ENCODE measurements at places on chromosomes 12 and 14. TPM values are rescaled to one million over a fixed set of nuclear protein-coding genes. Genes with fewer than 3 reads are reported as not detected.

DNA sequence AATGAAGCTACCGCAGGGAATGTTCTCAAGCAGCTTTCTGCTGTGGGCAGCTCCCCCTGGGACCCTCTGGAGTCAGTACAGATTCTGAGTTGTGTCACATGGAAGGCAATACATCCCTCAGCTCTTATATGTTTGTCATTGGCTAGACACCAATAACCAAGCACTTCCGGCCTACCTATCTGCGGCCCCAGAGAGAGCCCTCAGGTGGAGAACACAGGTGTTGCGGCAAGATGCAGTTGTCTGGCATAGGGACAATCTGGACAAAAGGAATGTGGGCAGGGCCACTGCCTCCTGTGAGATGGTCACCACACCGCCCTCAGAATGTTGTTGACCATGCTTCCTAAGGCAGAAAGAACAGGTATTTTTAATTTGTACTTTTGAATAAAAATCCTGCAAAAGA is 118.7 kb downstream of the BRMS1L start:
- no peak overlapping the region for H3K27ac ChIP-seq
- DNase-seq, result no peak
- no peak overlapping the region for H3K4me3 ChIP-seq
- no peaks in the 10 kb centered on the region for H3K36me3 ChIP-seq
- H3K27me3 ChIP-seq, result no peaks in the 10 kb centered on the region

- no peaks in the 10 kb centered on the region for H3K4me1 ChIP-seq
- no peak overlapping the region for H3K27ac ChIP-seq
- no peak overlapping the region for H3K4me3 ChIP-seq
- H3K27me3 ChIP-seq, result no peaks in the 10 kb centered on the region
- no peaks in the 10 kb centered on the region for H3K36me3 ChIP-seq
- DNase-seq, result no peak
Measured at GRCh38 chr12:104510873-104511440, 54.2 kb downstream of the CHST11 start.

SLCO1A2 gene
- not detected for total RNA-seq

DNA sequence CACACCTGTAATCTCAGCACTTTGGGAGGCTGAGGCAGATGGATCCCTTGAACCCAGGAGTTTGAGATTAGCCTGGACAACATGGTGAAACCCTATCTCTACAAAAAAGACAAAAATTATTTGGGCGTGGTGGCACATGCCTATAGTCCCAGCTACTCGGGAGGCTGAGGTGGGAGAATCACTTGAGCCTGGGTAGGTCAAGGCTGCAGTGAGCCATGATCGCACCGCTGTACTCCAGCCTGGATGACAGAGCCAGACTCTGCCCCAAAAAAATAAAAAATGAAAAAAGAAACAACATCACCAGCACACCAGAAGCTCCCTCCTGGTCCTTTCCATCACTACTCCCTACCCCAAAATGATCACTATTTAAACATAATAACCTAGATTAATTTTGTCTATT is 2.6 kb downstream of the VEZT start:
- H3K27me3 ChIP-seq, result no peaks in the 10 kb centered on the region
- H3K27ac ChIP-seq, result peak overlapping the region; percentile 97
- peaks cover 9% of the 10 kb centered on the region for H3K36me3 ChIP-seq
- peaks cover 61% of the 10 kb centered on the region for H3K4me1 ChIP-seq
- DNase-seq, result no peak

- no peaks in the 10 kb centered on the region for H3K36me3 ChIP-seq
- H3K27me3 ChIP-seq, result peaks cover 21% of the 10 kb centered on the region
- DNase-seq, result no peak
- no peak overlapping the region for H3K4me3 ChIP-seq
- H3K4me1 ChIP-seq, result peaks cover 9% of the 10 kb centered on the region
- no peak overlapping the region for H3K27ac ChIP-seq
Measured at GRCh38 chr12:70920891-70921290, 353 bp upstream of the PTPRR start.

- no peak overlapping the region for H3K4me3 ChIP-seq
- H3K27me3 ChIP-seq, result no peaks in the 10 kb centered on the region
- peaks cover 11% of the 10 kb centered on the region for H3K4me1 ChIP-seq
Measured at GRCh38 chr14:75196468-75196867, 20.1 kb upstream of the TMED10 start.

HCAR1 gene
- not detected for total RNA-seq

TEAD4 gene
- total RNA-seq, result 31.2 TPM

DNA sequence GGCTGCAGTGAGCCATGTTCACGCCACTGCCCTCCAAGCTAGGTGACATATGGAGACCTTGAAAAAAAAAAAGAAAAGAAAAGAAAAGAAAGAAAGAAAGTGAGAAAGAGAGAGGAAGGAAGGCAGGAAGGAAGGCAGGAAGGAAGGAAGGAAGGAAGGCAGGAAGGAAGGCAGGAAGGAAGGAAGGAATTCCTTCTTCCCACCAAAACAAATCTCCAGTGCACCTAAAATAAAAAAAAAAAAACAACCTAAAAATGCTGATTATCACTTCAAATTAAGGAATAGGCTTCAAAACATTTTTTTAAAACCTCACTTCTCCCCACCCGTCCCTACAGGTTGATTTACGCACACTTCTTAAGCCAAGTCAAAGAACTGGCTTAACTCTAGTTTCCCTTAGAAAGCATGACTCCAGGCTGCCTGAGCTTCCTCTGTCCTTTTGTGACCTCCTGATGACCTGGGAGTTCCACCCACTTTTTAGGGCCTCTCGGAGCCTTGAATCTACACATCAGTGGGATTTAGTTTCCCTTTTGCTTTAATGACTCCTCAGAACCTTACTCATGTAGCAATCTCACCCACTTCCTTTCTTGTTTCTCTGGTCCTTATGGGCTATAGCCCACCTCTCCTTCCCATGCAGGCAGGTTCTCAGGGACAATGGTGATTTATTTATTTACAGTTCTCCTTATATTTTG is 18.6 kb downstream of the DUSP6 start:
- DNase-seq, result no peak
- no peak overlapping the region for H3K4me3 ChIP-seq
- no peaks in the 10 kb centered on the region for H3K36me3 ChIP-seq
- no peaks in the 10 kb centered on the region for H3K27me3 ChIP-seq

DNA sequence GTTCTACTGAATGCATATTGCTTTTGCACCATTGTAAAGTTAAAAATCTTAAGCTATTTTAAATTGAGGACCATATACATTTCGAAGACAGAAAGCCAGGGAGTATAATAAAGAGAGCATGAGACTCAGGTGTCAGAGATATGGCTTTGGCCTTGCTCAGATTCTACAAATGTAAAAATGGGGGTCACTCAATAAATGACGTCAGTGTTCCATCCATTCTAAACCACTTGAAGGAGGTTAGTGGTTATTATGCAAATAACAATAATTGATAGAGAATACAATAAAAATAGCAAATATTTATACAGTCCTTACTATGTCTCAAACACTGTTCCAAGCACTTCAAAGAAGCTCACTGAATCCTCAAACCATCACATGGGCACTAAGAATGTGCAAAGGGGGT is 20.1 kb downstream of the RTN1 start:
- DNase-seq, result no peak
- H3K36me3 ChIP-seq, result no peaks in the 10 kb centered on the region
- no peaks in the 10 kb centered on the region for H3K4me1 ChIP-seq
- H3K27ac ChIP-seq, result no peak overlapping the region

- H3K27ac ChIP-seq, result peak overlapping the region; percentile 62
- H3K27me3 ChIP-seq, result no peaks in the 10 kb centered on the region
- DNase-seq, result no peak
- peaks cover 37% of the 10 kb centered on the region for H3K4me1 ChIP-seq
- H3K36me3 ChIP-seq, result no peaks in the 10 kb centered on the region
- no peak overlapping the region for H3K4me3 ChIP-seq
Measured at GRCh38 chr14:22095860-22096513, 422.4 kb upstream of the OR4E1 start.

All from sigmoid colon (tissue), 7 donors.